ENCODE measurements at places on chromosomes 6 and 20.

DNA sequence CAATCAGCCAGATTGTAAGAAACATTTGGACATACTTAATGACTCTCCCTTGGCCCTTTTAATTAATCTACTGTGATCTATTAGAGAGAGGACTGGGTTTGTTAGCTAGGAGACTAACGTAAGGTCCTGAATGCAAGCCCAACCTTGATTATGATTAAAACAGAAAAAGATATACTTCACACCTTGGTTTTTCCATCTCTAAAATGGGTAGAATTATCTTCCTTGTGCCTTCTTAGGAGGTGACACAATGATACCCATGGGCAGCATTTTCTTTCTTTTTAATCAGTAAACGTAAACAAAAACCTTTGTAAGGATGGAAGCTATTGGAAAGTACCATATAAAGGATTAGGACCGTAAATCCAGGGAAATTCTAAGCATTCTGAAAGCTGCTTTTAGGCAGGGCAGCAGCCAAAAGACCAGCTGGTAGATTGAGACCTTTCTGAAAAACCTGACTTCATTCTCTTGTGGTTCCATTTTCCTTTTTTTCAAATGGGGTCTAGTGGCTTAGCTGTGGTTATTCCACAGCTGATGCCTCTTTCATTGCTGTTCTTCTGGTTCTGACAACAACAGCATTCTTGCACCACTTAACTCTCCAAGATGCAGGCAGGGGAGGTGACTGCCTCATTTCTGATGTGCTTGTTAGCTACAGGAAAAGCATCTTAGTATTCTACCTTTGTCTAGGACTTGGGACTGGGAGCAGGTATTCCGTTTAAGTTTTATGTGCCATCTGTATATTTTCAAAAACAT is 27.4 kb downstream of the RREB1 start:
- DNase-seq: no peak

DNA sequence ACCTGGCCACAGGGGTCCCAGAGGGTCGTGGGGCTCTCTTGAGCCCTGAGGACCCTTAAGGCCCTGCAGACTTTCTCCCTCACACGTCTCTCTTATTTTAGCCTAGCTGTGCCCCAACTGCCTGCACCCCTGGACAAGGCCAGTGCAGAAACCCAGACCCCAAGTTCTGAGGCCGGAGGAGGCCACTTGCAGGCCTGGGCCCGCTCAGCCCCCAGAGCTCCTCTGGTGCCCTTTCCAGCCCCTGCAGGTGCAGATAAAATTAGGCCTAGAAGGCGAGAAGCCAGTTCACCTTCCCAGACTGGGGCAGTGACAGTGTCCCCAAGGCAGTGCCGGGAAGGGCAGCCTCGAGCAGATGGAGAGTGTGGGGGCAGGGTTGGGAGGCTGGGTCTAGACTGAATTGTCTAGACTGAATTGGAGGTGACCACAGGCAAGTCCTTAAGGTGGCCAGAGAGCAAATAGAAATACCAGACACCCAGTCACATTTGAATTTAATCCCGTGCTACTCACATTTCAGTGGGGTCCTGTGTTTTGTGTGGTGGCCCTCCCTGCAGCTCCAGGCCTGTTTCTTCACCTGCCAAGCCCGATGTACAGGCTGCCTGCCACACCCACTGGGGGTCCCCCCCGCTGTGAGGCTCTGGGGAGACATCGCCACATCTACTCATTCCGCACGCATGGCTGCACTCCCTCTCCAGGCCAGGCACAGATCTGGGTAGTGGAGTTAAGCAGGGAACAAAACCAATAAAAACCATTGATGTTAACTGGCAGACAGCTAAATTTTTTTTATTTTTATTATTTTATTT is 8.6 kb upstream of the IP6K3 start:
- no peak for DNase-seq

GRCh38 chr6:135936606-135937005 is 85.1 kb downstream of the PDE7B start:
- DNase-seq: no peak

GRCh38 chr20:1287306-1287705 is 21.2 kb downstream of the SNPH start:
- no peak for DNase-seq

DNA sequence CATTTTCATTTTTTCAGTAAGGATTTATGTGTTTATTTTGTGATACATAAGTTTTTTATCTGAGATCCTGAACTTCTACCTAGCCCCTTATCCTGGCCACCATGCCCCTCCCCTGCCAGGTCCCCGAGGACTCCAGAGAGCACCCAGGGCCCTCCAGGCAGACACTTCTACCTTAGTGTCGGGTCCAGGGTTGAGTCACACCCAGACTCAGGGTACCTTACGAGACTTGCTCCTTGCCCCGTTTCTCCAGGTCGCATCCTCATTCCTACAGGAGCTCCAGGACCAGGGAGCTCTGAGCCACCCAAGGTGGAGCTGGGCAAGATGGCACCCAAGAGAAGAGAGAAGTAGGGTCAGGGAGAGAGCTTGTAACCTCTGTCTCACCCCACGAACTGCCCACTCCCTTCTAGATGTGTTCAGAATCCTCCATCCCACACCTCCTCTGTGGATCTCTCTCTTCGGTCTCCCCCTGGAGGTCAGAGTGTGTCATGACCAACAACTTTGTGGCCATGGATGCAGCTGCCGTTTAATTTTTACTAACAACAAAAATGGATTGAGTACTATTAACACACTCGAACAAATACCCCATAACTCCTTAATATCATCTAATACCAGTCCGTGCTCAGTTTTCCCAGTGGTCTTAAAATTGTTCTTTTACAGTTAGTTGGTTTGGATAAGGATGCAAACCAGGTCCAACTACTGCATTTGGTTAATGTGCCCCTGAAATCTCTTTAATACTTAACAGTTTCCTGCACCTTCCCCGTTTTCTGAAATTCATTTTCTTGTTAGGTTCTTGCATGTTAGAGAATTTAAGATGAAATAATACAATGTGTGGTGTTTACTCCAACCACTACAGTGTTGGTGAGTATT is 130.6 kb upstream of the INSM1 start:
- DNase-seq: no peak

GRCh38 chr6:45843848-45844521 is 171.7 kb downstream of the CLIC5 start:
- no peak for DNase-seq

DNA sequence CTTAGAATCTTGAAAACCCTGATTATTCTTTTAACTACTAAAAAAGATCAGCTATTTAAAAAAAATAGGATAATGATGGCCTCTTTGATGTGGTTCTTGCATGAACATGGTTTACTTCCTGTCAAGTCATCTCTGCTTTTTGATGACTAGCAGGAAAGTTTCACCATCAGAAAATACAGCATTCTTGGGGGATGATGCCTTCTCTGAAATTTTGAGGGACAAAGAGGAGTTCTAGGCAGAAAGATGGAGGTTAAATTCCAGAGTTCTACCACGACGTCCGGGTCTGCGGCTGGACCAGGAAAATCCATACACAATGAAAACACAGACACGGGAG is 130.4 kb downstream of the OLIG3 start:
- DNase-seq: no peak

DNA sequence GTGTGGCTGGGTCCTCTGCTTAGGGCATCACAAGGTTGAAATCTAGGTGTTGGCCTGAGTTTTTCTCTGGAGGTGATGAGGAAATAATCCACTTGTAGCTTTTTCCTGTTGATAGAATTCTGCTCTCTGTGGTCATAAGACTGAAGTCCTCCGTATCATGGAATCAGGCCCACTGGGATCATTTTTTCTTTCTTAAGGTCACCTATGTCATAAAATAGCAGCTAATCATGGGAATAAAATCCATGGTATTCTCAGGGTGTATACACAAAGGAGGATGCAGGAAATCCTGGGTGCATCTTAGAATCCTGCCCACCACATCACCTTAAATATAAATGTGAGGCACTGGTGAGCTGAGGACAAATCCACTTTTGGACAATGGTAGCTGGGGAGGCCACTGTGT is 72.7 kb downstream of the PRDM1 start:
- no peak for DNase-seq

GRCh38 chr20:57958050-57958420 is 248.2 kb upstream of the PMEPA1 start:
- DNase-seq: no peak

DNA sequence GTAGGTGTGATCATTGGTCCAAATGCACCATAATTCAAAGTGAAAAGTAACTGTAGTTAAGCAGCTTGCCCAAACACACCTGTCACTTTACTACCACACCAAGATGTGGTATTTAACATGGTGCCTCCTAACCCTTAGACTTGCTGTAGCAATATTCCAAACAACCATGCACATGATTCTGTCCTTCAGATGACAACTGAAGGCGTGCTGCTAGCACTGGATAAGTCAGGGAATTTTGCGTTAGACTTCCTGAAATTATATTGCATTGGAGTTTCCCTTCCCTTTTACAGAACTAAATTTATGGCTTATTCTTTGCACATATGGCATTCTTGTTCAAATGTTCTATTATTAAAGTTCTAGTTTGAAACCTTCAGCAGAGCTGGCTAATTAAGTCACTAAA is 106.2 kb downstream of the ARHGAP18 start:
- no peak for DNase-seq

All from stimulated activated CD8-positive, alpha-beta memory T cell treated with anti-CD3 and anti-CD28 coated beads, Interleukin-15, amount 100 ng/mL, for 4 hours (primary cell).